NCI-H446 (cell line): ENCODE measurements at places on chromosomes 7 and 10.

- DNase-seq: no peak
Observed at GRCh38 chr10:66784770-66785169, 141.1 kb upstream of the LRRTM3 start.

DNA sequence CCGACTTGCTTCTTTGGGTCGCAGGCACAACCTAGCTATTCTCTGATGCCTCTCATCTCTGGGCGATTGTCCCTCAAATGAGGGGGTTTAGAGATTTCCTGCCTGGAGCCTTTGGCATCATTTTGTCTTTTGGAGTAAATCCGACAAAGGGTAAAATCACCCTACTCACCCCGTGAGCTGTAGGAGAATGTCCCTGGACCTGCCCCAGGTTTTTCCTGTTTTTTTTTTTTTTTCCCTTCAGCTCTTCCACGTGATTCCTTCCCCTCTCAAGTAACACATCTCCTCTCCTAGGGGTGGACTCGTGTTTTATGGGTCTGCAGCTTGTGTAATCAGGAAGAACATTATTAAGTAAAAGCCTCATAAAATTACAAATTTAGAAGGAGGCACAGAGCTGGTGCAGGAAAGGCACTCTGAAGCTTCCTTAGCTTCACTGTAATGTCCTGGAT, 128.4 kb upstream of the ZNF746 start:
- DNase-seq: no peak

GRCh38 chr7:45978010-45978681, 57.1 kb upstream of the IGFBP3 start:
- DNase-seq: peak; percentile 33

GRCh38 chr7:92513167-92513902, 15.0 kb downstream of the PEX1 start:
- no peak for DNase-seq

- DNase-seq: no peak
Observed at GRCh38 chr7:155066417-155066950, 3.6 kb upstream of the HTR5A start.

DNA sequence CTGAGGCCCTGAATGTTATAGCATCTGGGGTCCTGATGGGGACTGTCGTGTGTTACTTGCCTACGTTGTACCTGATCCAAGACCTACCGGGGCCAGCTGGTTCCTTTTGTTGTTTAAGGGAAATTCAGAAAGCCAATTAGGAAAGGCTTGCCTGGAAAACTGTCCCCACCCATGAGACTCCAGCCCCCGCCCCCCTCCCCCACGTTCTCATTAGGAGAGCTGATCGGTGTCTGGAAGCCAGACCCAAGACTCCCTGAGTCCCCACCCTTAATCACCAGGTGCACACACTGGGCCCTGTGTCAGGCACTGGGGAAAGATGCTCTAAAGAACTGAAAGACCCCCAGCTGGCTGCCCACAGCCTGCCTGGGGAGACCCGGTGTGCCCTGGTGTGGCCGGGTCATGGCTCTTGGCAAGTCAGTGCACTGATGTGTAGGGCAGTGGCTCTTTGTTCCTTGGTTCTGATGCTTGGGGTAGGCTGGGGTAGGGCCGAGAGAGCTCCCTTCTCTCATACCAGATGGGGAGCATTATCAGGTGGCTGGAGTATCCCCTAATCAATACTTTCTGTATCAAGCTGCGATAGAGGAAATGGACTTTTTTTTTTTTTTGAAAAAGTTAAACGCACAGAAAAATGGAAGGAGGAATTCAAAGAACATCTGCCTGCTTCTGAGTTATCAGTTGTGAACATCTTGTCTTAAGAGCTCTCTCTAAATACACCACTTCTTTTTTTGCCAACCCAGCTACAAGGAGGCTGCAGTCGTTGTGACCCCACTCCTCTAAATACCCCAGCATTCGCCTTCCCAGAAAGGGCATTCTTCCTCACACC, 16.9 kb downstream of the TSPAN15 start:
- no peak for DNase-seq

GRCh38 chr10:73529089-73529832, 33.4 kb upstream of the PPP3CB start:
- peak; percentile 2 for DNase-seq

DNA sequence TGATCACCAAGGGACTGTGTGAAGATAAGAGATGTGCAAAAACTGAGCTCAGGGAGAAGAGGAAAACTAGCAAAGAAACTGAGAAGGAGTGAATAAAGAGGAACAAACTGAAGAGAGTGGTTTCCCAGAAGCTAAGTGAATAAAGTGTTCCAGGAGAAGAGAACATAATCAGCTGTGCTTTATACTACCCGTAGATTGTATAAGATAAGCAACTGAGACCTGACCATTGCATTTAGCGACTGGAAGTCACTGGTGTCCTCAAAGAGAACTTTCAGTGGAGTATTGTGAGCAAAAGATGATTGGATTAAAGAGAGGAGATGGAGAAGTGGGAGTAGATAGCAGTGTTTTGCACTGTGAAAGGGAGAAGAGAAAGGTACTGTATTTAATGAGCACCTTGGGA, 14.6 kb downstream of the PHTF2 start:
- no peak for DNase-seq

DNA sequence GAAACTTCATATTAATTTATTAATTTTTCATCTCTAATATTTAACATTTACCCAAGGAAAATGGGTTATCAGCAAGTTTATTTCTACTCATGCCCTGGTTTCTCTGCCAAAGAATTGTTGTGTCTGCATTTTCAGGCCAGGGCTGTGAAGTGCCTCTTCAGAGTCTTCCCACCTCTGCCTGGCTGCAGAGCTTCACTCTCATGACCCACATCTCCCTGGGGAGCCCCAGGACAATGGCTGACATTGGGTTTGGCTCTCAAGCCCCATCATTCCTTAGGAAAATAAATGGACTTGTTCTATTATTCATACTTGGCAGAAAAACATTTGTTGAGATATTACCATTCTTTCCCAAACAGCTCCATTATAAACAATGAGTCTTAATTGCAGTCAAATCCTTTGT, 30.3 kb downstream of the CACNA2D1 start:
- no peak for DNase-seq

- no peak for DNase-seq
Observed at GRCh38 chr10:53463539-53463938, 691.0 kb upstream of the MBL2 start.

DNA sequence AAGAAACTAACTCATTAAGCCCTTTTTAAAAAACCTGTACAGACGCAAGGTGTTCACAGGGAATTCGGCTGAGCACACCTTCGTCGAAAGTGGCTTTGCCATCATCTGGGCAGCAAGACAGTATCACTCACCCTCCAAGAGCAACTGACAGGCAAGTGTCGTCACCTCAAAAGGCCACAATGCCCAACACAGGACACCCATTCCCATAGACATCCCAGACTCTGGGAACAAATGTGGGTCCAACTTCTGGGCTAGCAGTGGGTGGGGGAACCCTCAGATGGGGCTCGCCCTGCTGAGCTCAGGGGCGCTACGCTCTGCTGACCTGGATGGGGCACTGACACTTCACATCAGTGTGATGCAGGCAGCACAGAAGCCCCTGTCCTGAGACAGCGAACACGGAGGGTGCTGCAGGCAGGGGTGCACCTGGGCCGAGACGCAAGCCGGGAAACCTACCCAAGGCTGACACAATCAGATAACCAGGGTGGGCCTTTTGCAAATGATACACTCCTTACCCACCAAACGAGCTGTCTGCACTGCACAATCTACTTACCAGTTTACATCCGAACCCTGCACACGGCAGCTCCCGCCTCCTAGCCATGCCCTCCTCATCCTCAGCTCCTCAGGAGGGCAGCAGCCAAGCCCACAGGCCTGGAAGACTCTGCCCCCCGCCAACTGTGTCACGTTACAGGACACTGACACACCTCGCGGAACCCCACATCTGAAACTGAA, 1.7 kb downstream of the DIP2C start:
- DNase-seq: no peak

- no peak for DNase-seq
Observed at GRCh38 chr10:72329290-72330068, 25.2 kb downstream of the DNAJB12 start.

- DNase-seq: no peak
Observed at GRCh38 chr10:100349087-100349486, 2.1 kb downstream of the SCD start.

- DNase-seq: peak; percentile 39
Observed at GRCh38 chr7:29105752-29106668, 40.3 kb downstream of the CPVL start.

- no peak for DNase-seq
Observed at GRCh38 chr10:71974489-71975021, 10.4 kb downstream of the CHST3 start.

DNA sequence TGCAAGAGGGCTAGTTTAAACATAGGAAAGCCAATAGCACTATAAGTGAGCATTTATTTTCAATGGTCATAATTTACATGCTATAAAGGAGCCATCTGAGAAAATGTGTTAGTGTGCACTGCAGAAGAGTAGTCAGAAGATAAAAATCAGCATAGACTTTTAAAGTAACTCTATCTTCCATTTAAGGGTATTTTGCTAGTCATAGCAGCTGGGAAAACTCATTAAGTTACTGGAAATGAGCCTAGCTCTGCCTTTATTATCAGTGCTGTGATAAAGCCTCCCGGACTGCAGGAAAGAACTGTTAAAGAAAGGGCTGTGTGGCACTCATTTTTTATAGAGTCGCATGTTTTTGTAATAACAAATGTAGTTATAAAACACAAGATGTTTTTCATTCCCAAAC, 825.8 kb upstream of the POM121L12 start:
- DNase-seq: no peak

GRCh38 chr10:24495666-24496460, 227.8 kb downstream of the ARHGAP21 start:
- no peak for DNase-seq

DNA sequence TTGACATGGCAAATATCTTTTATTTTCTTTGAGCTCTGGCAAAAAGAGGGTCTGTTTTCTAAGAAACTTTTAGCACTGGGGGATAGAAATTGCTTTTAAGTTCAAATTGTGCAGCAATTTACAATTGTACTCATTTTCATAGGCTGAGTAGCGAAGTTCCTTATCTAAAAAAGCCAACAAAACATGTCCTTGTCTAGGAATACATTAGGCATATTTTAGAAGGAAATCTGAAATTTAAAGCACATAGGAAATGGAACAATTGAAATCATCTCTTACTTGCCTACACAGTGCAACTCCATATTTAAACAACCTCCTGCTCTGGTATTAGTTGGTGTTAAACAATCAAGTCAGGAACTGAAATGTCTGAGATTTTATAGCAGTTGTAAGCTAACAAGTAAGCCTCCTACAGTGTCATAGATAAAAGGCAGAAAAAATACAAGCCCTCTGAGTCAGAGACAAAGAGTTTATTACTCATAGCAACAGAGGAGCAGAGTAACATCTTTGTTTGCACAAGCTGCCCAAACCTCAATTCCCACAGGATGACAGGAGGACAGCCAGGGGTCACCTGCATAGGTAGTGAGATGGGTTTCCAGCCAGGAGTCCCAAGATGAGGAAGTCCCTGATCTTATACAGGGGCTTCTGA, 280.2 kb upstream of the HGF start:
- DNase-seq: no peak

DNA sequence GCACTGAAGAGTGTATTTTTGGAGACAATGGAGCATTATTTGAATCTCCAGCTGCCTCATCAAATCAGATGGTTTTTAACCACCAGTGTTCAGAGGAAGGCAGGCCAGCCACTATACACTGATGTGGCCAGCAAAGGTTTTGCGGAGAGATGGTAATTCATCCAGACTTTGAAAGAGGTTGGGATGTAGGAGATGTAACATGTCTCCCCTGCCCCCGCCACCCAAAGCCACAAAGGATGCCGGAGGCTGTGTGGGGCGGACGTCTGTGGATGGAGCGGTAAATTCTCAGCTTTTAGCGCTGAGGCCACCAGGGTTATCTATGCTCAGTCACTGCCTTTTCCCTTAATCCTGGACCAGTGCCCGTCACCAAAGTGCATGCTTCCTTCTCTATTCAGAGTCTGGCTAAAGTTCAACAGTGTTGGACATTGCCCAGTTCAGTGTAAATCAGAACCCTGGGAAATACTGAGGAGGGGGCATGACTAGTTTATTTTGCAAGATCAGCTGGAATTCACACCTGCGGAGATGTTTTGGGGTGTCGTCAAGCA, 3.7 kb upstream of the TRIP6 start:
- DNase-seq: no peak

DNA sequence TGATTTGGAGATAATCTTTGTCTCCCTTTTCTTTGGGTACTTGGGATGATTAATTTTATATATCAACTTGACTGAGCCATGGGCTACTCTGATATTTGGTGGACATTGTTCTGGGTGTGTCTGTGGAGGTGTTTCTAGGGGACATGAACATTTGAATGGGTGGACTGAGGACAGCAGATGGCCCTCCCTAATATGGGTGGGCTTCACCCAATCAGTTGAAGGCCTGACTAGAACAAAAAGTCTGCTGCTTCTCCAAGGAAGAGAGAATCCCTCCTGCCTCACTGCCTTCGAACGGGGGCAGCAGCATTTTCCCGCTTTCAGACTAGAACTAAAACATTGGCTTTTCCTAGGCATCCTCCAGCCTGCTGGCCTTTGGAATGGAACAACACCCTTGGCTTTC, 73.9 kb upstream of the EMX2 start:
- DNase-seq: no peak

GRCh38 chr10:118407026-118407425, 64.9 kb upstream of the FAM204A start:
- DNase-seq: no peak

- DNase-seq: no peak
Observed at GRCh38 chr7:141119187-141119586, 45.3 kb downstream of the TMEM178B start.

DNA sequence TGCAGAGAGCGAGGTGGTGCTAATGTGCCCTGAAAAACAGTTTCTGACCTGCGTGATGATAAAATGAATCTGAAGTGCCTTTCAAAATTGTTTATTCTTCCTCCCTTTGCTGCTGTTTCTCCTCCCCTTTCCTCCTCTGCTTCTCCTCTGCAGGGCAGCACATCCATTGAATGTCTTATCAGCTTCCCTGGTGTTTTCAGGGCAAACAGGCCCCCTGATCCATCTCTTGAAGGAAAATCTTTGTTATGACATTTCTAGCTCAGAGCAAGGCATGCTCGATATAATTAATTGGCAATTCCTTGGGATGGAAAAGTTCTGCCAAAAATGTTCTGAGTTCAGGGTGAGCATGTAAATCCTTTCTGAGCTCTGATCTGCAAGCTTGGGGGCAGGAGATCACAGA, 364.2 kb upstream of the ZNF32 start:
- no peak for DNase-seq

GRCh38 chr7:27243340-27244163, 950 bp downstream of the EVX1 start:
- DNase-seq: no peak

GRCh38 chr10:13048762-13049161, 47.2 kb upstream of the CCDC3 start:
- DNase-seq: no peak

- no peak for DNase-seq
Observed at GRCh38 chr7:50347693-50348092, 43.2 kb downstream of the IKZF1 start.

- no peak for DNase-seq
Observed at GRCh38 chr7:24755541-24756407, 1.5 kb downstream of the GSDME start.

- no peak for DNase-seq
Observed at GRCh38 chr7:4939971-4940728, 18.8 kb downstream of the MMD2 start.
